HEK293T (cell line): ENCODE measurements at places on chromosomes 6 and 20.

DNA sequence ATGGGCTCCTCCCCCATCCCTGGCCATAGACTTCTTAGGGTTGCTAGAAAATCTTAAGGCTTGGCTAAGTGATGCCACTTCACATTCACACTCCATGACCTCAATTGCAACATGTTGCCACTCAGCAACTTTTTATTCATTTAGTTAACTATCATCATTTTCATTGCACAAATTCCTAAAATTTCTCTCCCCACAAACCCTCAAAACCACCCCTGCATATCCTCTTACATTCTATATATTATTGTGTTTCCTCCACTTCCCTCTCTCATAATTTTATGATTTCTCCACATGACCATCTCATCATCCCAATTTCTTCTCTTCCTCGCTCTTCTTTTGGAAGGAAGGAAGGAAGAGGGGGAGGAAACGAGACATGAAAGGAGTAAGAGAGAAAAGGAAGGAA, 436.0 kb downstream of the HACE1 start:
- DNase-seq, result no peak

- DNase-seq, result peak; percentile 17
Measured at GRCh38 chr20:61599061-61599531, 347.0 kb downstream of the CDH4 start.

GRCh38 chr6:148164645-148165044, 178.0 kb upstream of the SASH1 start:
- no peak for DNase-seq

DNA sequence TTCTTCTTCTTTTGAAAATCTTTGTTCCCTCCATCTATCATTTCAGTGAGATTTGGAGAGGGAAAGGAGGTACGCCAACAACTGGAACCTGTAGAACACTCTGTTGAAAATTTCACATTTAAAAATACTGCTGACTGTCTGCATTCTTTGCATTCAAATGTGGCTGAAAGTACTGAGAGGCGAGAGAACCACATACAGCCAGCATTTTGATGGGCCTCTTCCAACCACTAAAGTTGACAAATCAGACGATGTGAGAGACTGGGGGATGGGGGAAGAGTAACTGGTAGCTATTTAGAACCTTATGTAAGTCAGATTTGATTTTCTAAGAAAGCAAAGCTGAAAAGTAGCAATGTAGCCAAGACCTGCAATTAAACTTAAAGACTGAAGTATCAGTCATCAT, 77.5 kb downstream of the FKBP5 start:
- no peak for DNase-seq

DNA sequence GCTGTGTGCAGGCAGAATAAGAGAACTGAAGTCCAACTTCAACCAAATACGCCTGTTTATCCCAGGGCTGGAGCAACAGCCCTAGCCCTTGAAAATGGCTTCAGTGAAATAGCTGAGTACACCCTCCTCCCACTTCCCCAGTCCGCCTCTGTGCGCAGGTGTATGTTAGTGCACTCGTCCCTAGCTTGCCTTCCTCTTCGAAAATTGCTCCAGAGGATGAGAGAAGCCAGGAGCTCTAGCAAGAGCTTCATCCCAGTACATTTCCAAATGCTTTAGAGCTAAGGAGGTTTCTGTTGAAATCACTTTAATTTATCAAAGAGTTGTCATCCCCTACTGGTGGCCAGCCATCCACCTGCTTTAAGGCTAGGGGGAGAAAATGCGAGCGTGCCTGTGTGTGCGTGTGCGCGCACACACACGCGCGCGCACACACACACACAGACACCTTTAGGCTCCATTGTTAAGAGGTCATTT, 5.4 kb upstream of the POU3F2 start:
- no peak for DNase-seq

- no peak for DNase-seq
Measured at GRCh38 chr6:14897831-14898230, 348.0 kb upstream of the JARID2 start.

DNA sequence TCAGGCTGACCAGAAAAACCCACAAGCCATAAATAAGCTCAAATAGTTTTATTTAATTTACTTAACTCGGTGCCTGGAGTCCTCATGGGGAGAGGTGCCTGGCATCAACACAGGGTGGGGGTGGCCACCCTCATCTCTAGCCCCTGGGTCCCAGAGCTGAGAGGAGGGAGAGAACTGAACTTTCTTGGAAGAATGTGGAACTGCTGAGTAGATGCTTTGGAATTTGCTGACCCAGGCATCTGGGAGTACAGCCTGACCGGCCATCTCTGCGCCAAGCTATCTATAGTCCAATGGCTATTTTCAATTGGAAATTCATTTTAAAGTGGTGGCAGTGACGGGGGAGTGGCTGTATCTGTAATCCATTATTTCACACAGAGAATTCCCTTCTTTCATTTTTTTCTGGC, 104.8 kb downstream of the CDH26 start:
- DNase-seq, result no peak

- DNase-seq, result peak; percentile 35
Measured at GRCh38 chr6:155399745-155400653, 55.6 kb downstream of the NOX3 start.

GRCh38 chr6:3926150-3926482, 76.9 kb downstream of the FAM50B start:
- DNase-seq, result no peak

GRCh38 chr6:138752017-138752416, 21.6 kb upstream of the CCDC28A start:
- DNase-seq, result no peak

DNA sequence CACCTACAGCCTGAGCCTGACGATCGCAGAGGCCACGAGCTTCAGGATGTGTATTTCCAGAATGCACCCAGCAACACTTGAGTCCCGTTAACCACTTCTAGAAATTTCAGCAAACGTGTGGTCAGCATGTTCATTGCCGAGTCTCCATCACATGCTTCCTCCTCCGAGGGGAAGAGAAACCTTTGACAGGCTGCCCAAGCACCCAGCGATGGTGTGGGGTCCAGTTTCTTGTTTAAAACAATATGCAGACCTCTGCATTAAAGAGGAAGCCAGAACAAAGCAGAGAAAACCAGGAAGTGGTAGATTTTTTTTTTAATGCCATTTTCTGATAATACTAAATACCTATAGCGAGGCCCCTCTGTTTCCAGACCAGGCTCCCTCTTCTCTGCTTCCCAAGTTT, 71.9 kb downstream of the GNAS-AS1 start:
- no peak for DNase-seq

DNA sequence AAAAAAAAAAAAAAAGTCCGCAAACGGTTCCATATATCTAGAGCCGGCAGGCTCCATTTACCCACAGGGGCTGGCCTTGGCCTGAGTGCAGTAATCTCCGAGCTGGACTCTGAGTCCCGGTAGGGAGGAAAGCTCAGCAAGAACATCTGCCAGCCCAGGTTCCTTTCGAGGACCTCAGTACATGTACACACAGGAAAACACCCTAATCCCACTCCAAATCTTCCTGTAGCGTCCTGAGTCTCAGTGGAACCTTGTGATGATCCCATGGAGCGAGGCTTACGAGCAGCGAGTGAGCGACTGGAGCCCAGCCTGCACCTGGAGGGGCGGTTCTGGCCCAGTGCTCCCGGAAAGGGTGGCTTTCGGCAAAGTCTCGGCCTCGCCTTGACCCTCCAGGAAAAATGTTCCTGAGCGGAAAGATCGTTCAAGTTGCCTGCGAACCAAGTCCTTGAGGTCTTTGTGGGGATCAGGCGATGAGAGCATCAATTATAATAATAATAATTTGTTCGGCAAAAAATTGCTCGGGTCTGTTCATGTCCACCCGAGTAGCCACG, 32.1 kb downstream of the PRSS16 start:
- no peak for DNase-seq

GRCh38 chr6:134806180-134806798, 143.6 kb downstream of the ALDH8A1 start:
- no peak for DNase-seq

- DNase-seq, result no peak
Measured at GRCh38 chr6:119974430-119975159, 625.0 kb upstream of the MAN1A1 start.
